ENCODE measurements at places on chromosomes 12 and 14.

DNA sequence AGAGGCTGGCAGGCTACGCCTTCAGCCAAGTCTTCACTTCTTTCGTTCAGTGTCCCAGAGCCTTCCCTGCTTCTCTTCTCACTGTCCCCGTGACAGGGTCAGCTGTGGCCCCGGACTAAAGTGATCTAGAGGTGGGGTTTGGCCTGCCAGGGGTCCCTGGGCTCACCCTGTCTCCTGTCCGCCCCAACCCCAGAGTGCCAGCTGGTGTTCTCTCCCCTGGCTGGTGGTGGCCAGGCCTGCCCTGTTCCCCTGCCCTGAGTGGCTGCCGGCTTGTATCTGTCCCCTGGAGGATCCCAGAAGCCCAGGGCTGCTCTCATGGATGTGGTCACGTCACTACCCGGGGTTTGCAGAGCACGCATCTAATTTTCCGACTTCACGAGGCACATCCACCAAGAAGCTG, 297.4 kb downstream of the GLT1D1 start:
- no peak for DNase-seq

GRCh38 chr12:102374190-102374589, 106.2 kb downstream of the IGF1 start:
- DNase-seq: no peak

DNA sequence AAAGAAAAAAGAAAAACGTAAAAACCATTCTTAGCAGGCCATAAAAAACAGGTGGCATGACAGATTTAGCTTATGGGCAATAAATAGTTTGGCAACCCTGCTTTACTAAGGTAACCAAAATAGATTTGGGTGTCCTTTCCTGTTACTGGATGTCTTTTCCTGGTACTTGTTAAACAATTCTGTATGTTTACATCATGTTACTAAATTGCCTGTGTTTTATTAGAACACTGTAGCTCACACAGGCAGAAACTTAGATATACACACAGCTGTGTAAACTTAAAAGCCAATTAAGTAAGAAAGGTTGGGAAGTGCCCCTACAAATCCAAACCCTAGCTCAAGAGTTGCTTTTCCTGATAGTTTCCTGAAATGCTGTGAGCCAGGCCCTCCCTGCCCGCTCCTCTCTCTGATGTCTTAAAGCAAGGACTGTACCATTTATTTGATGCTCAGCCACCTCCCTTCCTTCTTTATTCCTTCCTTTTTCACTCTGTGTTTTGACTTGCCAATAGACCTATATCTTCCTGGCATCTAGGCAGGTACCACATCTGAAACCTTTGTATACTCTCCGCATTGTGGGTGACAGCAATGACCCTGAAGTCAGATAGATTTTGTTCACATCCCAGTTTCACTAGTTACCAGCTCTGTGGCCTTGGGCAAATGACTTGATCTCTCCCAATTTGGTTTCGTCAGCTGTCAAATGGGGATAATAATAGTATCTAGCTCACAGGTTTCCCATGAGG, 3.7 kb upstream of the CAMKK2 start:
- no peak for DNase-seq

DNA sequence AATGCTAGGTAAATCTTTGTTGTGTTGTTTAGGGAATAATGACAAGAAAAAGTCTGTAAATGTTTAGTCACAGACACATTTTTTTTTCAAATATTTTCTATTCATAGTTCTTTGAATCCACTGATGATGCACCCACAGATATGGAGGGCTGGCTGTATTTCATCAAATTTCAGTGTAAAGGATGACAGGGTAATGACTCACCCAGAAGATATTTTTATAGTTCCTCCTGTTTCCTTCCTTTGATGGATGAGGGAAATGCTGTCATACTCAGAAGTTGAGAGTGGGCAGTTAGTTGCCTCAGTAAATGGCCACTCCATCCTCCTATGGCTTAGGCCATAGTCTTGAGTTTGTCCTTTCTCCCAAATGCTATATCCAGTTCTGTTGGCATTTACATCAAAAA, 76.9 kb upstream of the REP15 start:
- DNase-seq: peak; percentile 89

- no peak for DNase-seq
Observed at GRCh38 chr14:104248203-104249055, 110.0 kb downstream of the KIF26A start.

- no peak for DNase-seq
Observed at GRCh38 chr12:202081-202731, 11.8 kb downstream of the SLC6A12 start.

GRCh38 chr12:43362910-43363694, 188.9 kb downstream of the ADAMTS20 start:
- no peak for DNase-seq

Data from LoVo (cell line).